Cerebellar cortex (tissue), 1 donor: ENCODE measurements at places on chromosomes 1 and 21.
A peak's percentile ranks its signal among the peaks of the same experiment; 100 is the strongest.

DNA sequence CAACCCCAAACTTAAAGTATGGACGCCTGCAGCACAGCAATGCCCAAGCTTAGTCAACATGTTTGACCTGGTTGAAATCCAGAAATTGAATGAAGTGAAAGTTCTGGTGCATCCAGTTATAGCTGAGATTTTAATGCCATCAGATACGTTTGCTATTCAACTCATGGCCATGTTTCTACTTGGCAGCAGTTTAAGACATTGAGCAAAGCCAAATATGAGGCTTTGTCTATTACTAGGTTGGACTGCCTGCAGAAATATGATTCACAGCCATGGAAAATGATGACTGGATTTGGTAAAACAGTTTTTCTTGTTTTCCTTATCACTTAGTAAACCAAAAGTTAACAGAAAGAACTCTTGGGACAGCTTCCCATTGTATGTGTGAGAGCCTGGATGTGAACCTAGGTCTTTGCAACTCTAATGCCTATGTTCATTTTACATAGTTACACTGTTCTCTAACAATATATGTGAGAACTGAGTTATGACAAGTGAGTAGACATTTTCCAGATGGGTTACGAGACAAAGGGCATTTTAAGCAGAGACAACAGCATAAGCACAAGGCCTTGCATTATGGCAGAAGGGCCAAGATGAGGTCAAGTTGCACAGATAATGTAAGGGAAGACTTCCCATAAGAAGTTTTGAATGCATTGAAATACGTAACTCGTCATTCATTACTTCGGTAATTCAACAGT, 32.4 kb upstream of the MYSM1 start:
- no peak for DNase-seq

DNA sequence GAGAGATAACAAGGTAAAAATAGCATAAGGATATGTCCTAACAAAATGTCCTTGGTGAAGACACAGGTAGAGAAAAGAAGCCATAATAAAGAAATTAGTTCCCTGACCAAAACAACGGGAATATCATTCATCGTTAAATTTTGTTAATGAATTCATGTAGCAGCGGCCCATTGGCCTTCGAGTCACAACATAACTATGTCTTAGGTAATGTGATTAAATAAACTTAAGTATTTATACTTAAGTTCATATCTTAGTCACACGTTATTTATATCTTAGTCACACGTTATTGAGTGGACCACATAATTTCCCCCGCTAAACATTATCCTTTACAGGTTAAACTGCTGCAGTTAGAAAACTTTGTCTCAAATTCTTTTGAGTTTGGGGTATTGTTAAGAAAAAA, 1.2 kb downstream of the NEXN start:
- no peak for DNase-seq

GRCh38 chr1:109391157-109391556, 6.6 kb downstream of the SORT1 start:
- no peak for DNase-seq

DNA sequence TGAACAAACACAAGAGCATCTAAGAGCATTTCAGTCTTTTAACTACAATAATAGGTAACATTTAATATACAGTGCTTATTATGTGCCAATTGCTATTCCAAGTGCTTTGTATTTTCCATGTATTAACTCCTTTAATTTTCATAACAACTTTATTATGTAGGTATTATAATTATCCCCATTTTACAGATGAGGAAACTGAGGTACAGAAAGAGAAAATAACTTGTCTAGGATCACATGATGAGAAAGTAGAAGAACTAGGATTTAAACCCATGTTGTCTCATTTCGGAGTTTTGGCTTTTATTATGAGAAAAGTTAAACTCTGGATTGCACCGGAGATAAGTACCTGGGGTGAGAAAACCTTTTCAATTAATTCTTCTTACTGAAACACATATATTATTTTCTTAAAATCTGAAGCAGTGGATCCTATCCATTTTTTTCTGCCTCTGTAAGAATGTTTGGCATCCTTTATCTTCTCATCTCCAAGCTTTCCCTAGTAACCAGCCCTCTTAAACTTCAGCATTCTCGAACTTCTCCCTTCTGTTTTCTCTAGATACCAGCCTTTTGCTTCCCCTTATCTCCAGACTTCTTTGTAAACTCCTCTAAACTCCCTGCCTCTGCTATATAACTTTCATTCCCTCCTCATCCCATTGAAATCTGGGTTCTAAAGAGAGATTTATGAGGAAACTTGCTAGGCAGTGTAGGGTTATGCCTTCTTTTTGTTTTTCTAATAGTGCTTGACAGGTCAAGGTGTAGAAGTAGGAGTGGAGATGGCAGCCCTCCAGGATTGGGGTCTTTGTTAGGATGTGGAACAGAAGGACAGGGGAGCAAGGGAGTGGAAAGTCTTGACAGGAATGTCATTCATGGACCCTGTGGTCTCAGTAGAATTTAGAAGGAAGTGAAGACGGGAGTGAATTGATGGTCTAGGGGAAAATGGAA, 28.3 kb downstream of the POU2F1 start:
- no peak for DNase-seq

- DNase-seq = no peak
Measured at GRCh38 chr1:184956999-184957700, 17.2 kb downstream of the NIBAN1 start.

GRCh38 chr1:67060811-67061218, 6.9 kb upstream of the SLC35D1 start:
- DNase-seq = no peak

DNA sequence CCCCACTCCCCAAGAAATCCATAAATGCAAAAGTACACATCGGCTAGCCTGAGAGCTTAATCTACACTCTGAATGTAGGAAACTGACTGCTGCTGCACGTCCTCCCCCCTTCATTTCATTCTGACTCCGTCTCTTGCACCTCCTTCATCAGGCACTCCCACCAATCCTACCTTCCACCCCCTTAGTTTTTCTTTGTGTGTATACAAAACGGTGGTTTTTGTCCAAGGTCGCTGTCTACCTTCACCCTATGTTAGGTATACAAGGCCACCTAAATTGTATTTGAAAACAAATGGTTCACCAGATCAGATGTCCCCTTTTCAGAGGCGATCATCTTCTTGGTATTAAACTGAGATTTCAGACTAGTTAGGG, 1.9 kb downstream of the WDR26 start:
- peak; percentile 32 for DNase-seq

DNA sequence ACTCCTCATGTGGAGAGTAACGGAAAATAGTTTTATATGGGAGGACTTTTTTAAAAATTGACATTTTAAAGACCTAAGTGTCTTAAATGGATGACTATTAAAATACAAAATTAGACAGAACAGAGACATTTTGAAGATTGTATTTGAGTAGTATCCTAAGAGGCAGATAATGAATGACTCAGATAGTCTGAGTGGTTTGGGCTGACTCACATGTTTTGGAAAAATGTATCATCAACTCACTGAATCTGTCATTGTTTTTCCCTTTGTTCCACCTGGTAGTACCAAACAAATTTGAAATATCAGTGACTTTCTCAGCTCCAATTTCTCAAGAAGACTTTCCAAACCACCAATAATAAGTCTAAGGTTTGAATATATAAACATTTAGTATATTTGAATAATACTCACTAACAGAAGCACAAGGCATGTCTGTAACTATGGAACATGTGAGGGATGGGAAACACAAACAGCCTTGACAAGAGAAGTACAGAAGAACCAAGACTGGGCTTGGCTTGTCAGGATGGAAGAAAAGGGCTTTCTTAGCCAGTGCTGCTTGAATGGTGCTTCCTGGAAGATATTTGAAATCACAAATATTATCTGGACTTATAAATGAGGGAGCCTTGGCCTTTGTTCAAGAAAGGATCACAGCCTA, 90.6 kb downstream of the SGIP1 start:
- no peak for DNase-seq
